ENCODE measurements at places on chromosomes 7 and 10. TPM values are rescaled to one million over a fixed set of nuclear protein-coding genes. Genes with fewer than 3 reads are reported as not detected.
A peak's percentile ranks its signal among the peaks of the same experiment; 100 is the strongest.

GRCh38 chr10:33145451-33146188 lies 187.6 kb upstream of the ITGB1 start:
- peak; percentile 13 for DNase-seq

DNA sequence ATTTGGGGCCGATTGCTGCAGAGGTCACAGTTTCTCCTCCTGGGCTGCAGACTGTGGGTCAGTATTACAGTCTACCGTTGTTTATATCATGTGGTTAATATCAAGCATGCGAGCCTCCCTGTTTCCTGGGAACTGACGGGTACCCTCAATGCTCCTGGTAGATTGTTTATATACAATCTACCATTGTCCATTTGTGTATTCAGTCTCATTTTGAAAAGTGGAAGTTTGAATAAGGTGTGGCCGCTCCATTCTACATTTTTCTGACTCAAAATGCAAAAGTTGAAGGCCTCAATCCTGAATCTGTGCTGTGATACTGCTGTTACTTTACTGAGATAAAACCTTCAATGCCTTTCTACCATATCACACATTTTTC lies 107.9 kb downstream of the ACTR3B start:
- no peak for DNase-seq

- no peak for DNase-seq
These were observed 14.0 kb upstream of the CUX1 start for GRCh38 chr7:101803203-101804087.

DNA sequence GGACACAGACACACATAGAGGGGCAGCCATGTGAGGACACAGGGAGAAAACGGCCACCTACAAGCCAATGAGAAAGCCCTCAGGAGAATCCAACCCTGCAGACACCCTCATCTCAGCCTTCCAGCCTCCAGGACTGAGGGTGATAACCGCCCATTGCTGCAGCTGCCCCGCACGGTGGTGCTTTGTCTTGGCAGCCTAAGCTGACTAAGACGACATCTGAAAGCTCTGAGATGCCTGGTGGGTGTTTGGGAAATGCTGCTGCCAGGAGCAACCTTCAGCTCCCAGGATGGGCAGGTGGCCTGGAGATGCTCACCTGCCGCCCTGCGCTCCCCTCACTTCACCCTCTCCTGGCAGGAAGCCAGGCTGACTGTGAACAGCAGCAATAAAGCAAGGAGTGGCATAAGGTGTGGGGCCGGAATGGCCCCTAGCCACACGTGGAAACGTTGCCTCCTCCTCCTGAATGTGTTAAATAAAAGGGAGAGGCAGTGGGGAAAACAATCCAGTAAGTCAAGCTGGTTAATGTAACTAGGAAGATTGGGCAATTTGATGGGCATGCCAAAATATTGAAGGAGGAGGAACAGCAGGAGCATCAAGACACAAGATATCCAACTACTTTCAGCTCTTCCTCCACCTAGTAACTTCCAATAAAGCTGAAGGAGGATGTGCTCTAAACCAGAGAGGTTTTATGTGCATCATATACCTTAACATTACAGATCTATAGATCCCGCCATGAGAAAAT lies 121.5 kb downstream of the TNS3 start:
- DNase-seq: no peak

DNA sequence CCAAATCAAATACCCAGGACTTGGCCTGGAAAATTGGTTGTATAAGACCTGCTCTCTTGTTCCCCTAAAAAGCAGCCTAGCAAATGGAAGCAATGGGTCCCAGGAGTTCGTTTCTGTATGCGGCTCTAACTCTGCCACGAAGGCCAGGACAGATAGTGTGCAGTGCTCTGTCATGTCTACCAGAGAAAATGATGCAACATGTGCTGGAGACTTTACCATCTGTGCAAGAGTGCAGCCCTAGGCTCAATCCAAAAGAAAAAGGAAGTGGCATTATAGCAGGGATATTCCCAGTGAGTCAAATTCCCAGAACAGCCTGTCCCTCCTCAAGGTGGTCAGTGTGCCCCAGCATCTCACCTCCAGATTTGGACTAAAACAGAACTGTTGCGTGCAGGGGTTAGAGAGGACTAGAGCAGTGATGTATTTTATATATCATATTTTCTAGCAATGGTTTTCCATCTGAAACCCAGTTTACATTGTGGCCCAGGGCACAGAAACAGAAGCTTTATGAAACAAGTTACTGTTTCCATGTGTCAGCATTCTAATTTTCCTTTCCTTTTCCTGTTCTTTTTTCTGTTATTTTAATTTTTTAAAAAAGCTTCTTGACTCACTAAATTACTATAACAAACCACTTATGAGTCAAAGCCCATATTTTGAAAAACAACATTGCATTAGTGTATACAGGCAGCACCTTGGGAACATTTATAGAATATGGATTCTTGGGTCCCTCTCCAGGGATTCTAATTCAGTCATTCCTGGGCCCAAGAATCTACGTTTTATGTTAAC lies 311.2 kb downstream of the RNLS start:
- DNase-seq: no peak

- no peak for DNase-seq
These were observed 7.0 kb downstream of the LZTS2 start for GRCh38 chr10:101006593-101007098.

DNA sequence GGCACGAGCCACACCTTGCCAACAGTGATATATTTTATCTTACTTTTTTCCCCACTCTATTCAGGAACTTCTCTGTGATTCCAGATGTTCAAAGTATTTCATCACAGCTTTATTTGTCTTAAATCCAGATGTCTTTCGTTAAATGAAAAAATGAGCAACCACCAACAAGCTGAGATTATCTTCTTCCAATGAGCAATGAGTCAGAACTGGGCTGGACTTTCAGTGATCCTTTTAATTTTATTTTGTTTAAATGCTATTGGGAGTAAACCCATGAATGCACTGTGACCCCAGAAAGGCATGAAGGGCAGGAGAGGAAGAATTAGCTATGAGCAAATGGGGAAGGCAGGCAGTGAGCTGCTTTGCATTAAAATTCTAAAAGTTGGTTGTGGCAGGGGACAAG lies 77.6 kb upstream of the IMMP2L start:
- DNase-seq: no peak

- DNase-seq: no peak
These were observed 188.5 kb upstream of the ANK3 start for GRCh38 chr10:60578217-60578616.

DNA sequence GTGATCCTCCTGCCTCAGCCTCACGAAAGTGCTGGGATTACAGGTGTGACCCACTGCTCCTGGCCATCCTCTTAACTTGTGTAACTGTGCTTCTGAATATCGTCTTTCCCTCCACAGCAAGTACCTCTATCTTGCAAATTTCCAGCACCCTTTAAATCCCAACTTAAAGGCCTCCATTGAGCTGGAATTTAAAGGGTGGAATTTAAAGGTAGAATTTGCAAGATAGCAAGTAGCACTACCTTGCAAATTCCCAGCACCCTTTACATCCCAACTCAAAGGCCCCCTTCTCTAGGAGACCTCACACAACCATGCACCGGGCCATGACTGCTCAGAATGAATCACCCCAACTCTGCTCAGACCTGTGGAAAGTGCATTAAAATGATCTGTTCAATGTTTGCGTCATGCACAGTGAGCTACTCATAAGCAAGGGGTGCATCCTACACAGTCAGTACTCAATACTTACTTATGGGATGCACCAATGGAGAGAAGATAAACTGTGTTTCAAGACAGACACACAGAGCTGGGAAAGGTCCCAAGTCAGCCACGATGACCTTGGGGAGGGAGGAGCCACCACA lies 17.8 kb upstream of the SDK1 start:
- no peak for DNase-seq

GRCh38 chr7:47783456-47784223 lies 164.6 kb downstream of the PKD1L1 start:
- no peak for DNase-seq

DNA sequence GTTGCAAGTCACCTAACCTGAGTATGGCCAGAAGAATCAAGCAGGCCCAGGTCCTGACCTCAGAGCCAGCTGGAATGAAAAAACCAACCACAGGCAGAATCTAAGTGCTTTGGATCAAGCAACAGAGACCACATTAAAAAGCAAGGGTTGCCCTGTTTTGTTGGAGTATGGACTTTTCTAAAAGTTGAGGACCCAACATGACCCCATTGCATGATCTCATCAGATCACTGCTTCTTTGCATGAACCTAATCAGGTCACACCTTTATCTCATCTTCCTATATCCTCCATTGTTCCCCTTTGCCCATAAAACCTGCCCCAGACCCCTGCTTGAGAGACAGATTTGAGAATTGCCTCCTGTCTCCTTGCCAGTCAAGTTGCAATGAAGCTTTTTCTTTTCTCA lies 11.6 kb upstream of the SNX10 start:
- no peak for DNase-seq

Gene MTURN
- total RNA-seq: 368 TPM

Gene CALML5
- not detected for total RNA-seq

Gene VENTX
- not detected for total RNA-seq

Gene MYH16
- total RNA-seq: not detected

Gene CDH23
- 3.3 TPM for total RNA-seq

Data from frontal cortex (tissue), 4 donors.